ENCODE measurements at places on chromosomes 6 and 20. TPM values are rescaled to one million over a fixed set of nuclear protein-coding genes. Genes with fewer than 3 reads are reported as not detected.
A peak's percentile ranks its signal among the peaks of the same experiment; 100 is the strongest.

DNA sequence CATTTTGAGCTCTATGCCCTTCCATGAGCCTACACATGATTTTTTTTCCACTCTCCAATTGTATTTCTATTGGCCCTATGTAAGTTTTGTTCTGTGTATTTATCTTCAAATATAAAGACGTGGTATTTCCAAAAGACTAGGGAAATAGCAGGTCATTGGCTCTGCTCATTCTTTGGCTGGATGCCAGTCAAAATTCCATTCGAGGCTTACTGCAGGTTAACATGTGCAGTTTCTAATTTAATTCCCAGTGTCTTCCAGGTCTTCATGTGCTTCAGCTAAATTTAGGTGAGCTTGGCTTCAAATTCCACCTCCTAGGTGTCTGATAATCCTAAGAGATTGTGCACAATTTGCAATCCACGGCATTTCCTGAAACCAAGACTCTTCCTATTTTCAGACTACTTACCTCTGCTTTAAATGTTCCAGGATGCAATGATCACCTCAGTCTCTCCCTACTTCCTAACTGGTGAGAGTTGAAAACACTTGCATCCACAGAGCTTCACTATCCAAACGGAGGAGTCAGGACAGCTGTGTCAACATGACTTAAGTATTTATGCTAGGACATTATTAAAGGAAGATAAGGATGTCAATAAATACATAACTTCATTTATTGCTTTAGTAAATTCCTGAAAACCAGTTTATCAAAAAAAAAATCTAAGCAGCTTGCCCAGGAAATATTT is 236.1 kb downstream of the COL12A1 start:
- DNase-seq: no peak

DNA sequence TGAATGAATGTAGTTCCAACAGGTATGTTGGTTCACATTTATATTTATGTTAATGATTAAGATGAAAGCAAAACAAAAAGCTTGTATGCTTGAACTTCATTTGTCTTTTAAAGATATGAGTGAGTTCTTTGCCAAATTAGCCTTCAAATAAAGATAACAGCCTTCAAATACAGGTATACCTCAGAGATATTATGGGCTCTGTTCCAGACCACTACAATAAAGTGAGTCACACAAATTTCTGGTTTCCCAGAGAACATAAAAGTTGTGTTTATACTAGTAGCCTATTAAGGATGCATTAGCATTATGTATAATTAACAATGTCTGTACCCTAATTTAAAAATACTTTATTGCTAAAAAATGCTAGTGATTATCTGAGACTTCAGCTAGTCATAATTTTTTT is 245.3 kb upstream of the MAN1A1 start:
- no peak for DNase-seq

DNA sequence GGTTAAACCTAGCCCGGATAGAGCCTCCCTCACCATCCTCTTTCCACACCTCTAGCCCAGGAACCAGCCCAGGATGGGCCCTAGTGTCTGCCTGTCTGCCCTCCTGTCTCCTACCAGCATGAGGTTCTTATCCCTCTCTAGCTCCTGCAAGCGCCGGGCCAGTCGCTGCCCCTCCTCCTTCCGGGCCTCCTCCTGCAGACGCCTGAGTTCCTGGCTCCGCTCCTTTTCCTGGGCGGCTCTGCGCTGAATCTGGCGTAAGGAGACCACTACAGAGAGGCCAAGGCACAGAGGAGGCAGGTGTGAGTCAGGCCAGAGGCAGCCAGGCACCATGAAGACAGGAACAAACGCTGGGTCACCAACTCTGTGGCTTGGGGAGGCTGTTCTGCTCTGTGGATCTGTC is 4.3 kb upstream of the PSORS1C2 start:
- no peak for DNase-seq

GRCh38 chr6:24448396-24448795 is 41.0 kb downstream of the GPLD1 start:
- DNase-seq: no peak

The IL20RA gene
- total RNA-seq: 6.0 TPM

GRCh38 chr6:131731224-131731623 is 20.4 kb upstream of the CTAGE9 start:
- no peak for DNase-seq

- peak; percentile 44 for DNase-seq
Observed at GRCh38 chr6:20868397-20869096, 334.3 kb downstream of the CDKAL1 start.

- DNase-seq: no peak
Observed at GRCh38 chr6:133512410-133513016, 271.4 kb downstream of the EYA4 start.

DNA sequence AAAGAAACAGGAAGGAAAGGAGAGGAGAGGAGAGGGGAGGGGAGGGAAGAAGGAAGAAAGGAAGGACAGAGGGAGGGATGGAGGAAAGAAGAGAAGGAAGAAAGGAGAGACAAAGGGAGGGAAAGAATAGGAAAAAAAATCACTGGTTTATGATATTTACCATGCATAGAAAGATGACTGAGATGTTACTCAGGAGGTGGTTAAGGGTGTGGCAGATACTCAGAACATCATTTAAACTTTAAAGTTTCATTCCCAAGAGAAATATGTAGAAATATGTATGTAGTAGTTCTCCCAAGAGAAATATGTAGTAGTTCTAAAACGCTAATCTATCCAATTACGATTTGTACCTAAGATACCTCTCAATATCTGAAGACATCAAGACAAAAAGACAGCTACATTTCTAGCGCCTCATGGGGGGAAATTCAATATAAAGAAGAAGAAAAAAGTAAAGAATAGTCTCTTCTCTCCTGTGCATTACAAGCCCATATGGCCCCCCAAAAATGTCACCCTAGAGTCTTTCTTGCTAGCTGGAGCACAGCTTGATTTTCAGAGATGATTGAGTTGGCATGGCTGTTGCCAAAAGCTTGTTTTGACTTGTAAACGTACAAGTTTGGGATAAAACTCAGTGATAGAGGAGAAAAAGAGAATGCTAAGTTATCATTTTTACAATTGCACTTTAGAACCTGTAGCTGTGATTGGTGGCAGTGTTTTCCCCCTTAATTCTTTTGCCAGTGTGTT is 539.2 kb downstream of the CDH26 start:
- DNase-seq: no peak

The SLC22A2 gene
- total RNA-seq: not detected

- DNase-seq: no peak
Observed at GRCh38 chr6:75613056-75613501, 11.4 kb downstream of the SENP6 start.

The IL17F gene
- not detected for total RNA-seq

GRCh38 chr20:43440531-43440930 is 17.2 kb upstream of the SRSF6 start:
- no peak for DNase-seq

The PARD6B gene
- total RNA-seq: 23.5 TPM

GRCh38 chr20:48049641-48050040 is 264.4 kb upstream of the SULF2 start:
- peak; percentile 36 for DNase-seq

DNA sequence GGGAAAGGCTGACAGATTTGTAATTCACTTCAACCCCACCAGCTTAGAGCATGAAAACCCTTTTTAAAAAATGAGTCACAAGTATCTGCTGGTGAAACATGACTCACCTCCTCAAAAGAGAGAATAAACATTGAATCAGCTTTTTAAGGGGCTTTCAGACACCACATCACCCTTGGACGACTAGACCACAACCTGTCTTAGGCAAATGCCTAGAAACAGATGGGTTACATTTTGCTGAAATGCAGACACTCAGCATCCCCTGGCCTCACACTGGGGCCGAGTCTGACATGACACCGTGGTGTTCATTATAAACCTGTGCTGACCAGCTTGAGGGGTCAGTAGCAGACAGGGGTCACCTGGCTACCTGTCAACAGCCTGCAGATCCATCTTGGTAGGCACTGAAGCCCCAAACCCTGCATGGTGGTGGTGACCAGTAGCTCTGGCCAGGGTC is 175.3 kb upstream of the CST7 start:
- peak; percentile 16 for DNase-seq

DNA sequence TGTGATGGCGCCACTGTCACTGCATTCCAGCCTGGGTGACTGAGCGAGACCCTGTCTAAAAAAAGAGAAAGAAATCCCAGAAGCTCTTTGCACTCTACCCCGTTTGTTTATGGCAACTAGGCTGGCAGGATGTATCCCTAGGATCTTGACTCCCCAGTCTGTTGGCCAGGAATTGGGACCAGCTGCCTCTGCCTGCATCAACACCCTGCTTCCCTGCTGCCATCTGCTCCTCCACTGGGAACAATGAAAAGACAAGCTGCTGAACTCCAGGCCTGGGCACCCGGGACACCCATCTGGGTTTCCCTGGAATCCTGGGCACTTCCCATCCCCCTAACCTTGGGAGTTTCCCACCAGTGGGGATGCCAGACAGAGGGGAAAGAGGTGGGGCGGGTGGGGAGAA is 64.9 kb downstream of the CPNE5 start:
- DNase-seq: no peak

- DNase-seq: no peak
Observed at GRCh38 chr20:51116765-51117686, 94.1 kb upstream of the KCNG1 start.

Measured in left lung (tissue), 14 donors.